ENCODE measurements at places on chromosomes 5 and 9.

GRCh38 chr9:133048595-133048994 lies 13.2 kb upstream of the CEL start:
- DNase-seq, result no peak

DNA sequence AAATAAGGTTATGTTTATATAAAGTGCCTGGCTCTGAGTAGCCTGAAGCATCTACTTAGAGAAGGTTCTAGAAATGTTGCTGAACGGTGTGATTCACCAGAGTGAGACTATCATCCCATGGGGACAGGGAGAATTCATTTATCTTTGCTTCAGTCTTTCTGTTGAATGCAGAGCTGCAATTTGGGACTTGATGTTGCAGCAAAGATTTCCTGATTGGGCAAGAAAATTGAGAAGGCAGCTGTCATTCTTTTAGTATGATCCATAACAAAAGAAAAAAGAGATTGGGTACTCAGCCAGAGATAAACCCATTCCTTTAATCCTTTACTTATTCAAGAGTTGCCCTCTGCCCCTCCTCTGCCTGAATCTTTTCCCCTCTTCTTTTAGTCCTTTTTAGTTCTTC lies 456.3 kb upstream of the WWC1 start:
- DNase-seq, result no peak

- no peak for DNase-seq
Observed at GRCh38 chr5:61801174-61801573, 469.1 kb downstream of the ZSWIM6 start.

- no peak for DNase-seq
Observed at GRCh38 chr9:96203867-96204501, 98.0 kb downstream of the HSD17B3 start.

- no peak for DNase-seq
Observed at GRCh38 chr5:156411185-156411613, 84.2 kb downstream of the SGCD start.

DNA sequence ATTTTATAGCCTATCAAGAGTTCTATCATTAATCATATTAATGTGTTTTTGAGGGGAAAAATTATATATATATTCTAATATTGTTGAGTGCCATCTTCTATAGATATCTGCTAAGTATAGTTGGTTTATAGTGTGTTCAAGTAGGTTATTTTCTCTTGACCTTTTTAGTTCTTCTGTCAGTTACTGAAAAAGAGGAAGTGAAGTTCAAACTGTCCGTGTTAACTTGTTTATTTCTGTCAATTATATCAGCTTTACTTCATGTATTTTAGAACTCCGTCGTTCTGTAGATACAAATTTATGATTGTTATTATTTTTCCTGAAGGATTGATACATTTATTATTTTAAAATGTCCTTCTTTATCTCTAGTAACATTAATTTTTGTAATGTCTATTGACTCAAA lies 1209.1 kb downstream of the CDH12 start:
- no peak for DNase-seq

DNA sequence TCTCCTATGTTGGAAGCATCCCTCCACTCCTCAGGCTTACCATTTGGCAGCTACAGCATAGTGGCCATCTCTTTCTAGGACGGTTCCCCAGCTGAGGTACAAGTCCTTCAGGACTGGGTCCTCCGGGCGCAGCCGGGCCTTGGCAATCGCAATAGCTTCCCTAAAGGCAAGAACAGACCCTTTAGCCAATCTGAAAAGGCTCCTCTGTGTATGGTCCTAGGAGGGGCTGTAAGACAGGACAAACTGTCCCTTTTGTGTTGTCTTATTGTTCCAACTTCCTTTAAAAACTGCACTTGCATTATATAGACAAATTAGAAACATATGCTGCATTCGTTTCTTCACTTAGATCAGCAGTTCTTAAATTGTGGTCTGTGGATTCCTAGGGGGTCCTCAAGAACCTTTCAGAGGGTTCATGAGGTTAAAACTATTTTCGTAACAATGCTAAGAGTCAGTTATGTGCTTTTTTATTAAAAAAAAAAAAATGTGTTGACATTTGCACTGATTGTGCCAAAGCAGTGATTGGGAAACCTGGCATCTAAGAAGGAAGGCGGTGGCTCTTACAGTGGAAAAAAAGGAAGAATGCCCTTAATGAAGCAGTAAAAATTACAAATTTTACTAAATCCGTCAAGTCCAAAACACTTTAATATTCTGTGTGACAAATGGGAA lies 38.7 kb downstream of the GEMIN5 start:
- no peak for DNase-seq

DNA sequence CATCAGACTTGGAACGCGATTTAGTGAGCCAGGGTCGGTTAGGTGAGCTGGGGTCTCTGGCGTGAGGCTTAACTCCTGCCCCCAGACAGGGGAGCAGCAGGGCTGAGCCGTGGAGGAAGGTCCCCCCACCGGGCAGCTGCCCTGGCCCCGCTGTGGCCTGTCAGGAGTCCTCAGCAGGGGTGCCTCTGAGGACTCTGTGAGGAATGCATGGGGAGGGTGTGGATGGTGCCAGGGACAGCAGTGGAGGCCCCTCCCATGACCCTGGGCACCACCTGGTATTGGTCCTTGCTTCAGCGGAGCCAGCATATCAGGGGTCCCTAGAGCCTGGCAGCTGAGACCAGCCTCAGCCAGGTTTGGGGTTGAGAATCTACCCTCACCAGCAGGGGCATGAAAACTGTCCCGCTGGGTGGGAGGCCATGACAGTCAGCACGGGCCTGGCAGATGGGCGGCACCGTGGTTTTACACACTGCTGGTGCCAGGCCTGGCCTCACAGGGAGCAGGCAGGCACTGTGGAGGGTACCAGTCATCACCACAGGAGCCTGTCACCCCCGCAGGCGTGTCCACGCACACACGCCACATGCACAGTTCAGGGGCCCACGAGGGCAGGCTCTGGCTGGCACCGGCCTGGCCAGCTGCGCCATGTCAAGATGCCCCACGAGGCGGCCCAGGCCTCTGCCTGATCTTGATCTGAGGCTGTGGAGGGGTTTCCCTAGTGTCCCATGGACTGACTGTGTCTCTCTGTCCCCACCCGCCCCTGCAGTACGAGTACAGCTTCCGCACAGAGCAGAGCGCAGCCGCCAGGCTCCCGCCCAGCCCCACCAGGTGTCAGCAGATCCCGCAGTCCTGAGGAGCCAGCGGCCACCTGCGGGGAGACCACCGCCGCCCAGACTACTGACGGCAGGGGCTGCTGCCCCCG lies 111.1 kb upstream of the LMX1B start:
- no peak for DNase-seq

- peak; percentile 76 for DNase-seq
Observed at GRCh38 chr5:134101686-134102439, 12.6 kb upstream of the TCF7 start.

GRCh38 chr5:69049151-69049550 lies 44.7 kb upstream of the SLC30A5 start:
- DNase-seq, result no peak

DNA sequence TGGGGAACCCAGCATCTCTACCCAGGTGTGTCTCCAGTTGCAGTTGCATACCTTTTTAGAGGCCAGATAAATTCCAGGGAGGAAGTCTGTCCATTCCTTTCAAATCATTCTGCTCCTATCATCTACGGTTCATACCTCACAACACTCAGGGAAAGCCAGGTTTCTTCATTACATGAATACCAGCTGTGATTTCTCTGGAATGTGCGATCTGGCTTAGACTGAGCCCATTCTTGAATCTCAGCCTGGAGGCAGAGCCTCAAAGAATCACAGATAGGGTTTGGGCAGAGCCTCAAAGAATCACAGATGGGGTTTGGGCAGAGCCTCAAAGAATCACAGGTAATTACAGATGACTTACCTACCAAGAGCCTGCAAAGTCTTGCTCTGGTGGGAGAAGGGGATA lies 7.2 kb downstream of the P4HA2 start:
- DNase-seq, result no peak

GRCh38 chr9:113395000-113395861 lies 5.9 kb downstream of the ALAD start:
- DNase-seq, result no peak

- no peak for DNase-seq
Observed at GRCh38 chr5:127330116-127330515, 39.5 kb downstream of the MEGF10 start.

DNA sequence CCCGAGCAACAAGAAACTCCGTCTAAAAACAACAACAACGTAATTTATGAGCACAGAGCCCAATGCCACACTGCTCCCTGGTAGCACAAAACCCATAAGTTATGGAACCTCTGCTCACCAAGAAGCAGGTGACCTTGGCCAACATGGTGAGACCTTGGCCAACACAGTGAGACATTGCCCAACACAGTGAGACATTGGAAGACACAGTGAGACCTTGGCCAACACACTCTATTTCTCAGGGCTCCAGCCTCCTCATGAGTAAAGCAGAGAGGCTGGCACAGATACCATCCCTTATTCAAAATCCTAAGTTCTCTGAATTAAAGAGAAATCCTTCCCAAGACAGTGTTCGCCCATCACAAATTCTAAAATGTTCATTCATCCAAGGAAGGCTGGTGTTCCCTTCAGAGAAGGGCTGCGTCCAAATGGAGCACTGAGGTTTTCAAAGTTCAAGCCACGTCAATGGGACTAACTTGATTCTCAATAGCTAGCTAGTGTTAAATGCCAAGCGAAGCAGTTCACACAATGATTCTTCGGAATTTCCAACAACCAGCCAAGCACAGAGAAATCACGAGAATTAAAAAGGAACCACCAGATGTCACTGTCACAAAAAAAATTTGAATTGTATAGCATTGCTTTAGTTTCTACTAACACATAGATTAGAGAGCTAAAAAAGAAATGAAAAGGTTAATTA lies 29.5 kb downstream of the TTC39B start:
- no peak for DNase-seq

GRCh38 chr5:147417135-147417813 lies 92.6 kb downstream of the DPYSL3 start:
- no peak for DNase-seq

- DNase-seq, result no peak
Observed at GRCh38 chr5:93280518-93280917, 300.5 kb downstream of the NR2F1-AS1 start.

- no peak for DNase-seq
Observed at GRCh38 chr9:22416692-22417060, 29.9 kb upstream of the DMRTA1 start.

GRCh38 chr5:178247481-178248456 lies 15.2 kb upstream of the PHYKPL start:
- no peak for DNase-seq

GRCh38 chr5:154228696-154229095 lies 38.2 kb downstream of the GALNT10 start:
- DNase-seq, result no peak

DNA sequence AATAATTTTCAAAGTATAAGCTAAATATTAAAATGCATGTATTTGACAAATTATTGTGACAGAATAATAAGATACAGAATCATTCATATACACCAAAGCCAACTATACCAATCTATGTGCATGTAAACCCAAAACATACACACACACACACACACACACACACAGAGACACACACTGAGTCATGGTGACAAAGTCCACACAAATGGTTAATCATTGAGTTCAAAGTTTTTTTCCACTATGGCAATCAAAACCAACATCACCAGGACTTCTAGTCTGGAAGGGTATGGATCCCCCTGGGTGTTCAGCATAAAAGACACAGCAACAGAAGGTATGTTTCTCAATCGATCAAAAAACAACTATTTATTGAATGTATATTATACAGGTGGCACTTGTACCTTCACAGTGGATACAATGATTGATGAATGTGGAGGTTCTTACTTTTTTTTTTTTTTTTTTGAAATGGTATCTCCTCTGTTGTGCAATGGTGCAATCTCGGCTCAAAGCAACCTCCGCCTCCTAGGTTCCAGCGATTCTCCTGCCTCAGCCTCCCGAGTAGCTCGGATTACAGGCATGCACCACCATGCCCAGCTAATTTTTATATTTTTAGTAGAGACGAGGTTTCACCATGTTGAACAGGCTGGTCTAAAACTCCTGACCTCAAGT lies 137.0 kb downstream of the PDE4D start:
- DNase-seq, result no peak

GRCh38 chr5:83453937-83454336 lies 17.6 kb upstream of the VCAN start:
- DNase-seq, result no peak

GRCh38 chr5:139386050-139386438 lies 2.9 kb upstream of the SLC23A1 start:
- DNase-seq, result no peak

DNA sequence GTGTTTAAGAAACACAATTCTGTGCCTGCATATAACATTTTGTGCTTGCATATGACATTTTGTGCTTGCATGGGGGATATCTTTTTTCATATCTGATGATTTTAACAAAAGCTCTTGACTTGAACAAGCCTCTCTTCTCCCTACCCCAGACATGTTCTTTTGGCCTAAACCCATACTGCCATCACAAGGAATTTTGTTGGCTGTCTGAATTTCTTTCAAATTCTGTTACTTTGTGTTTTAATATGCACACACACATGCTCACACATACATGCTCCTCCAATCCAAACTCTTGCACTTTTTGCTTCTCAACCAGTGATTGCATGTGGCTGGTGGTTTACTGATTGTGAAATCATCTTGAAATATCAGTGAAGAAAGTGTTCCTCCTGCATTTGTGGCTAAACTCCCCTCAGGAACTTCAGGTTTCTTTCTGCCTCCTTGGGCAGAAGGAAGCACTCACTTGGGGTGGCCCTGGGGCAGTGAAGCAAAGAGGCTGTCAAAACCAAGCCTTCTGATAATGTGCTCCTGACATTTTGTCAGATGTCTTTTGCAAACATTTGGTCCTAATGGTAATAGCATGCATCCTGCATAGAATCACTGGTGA lies 377.2 kb upstream of the KLF4 start:
- DNase-seq, result no peak

DNA sequence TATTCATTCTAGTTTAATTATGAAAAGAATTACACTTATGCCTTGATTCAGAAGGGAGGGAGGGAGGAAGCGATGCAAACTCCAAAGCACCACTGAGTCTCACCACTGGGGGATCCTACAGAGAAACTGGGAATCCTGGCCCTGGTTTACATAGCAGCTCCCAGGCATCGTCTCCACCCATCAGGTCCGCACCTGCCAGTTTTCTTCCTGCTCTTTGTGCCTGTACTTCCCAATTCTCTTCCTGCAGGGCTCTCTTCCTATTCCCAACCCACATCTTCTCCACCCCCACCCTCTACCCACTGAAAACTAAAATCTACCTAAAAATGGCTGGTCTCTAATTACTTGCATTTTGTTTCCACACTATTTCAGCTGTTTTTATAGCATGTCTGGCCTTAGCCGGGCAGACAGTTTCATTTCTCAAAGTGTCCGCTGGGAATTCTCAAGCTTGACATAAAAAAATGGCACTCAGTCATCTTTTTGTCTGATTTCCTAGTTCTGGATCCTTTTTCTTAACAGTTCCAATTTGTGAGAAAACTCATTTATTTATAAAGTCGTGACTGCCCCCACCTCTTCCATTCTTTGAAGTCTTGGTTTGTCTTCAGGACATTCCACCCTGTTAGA lies 1.6 kb upstream of the TNIP1 start:
- DNase-seq, result no peak

GRCh38 chr5:133930061-133930812 lies 38.2 kb downstream of the C5orf15 start:
- peak; percentile 35 for DNase-seq
